CD4-positive, alpha-beta T cell treated with Interleukin-4 for 4 hours (primary cell): ENCODE measurements at places on chromosomes 7 and 10.

DNA sequence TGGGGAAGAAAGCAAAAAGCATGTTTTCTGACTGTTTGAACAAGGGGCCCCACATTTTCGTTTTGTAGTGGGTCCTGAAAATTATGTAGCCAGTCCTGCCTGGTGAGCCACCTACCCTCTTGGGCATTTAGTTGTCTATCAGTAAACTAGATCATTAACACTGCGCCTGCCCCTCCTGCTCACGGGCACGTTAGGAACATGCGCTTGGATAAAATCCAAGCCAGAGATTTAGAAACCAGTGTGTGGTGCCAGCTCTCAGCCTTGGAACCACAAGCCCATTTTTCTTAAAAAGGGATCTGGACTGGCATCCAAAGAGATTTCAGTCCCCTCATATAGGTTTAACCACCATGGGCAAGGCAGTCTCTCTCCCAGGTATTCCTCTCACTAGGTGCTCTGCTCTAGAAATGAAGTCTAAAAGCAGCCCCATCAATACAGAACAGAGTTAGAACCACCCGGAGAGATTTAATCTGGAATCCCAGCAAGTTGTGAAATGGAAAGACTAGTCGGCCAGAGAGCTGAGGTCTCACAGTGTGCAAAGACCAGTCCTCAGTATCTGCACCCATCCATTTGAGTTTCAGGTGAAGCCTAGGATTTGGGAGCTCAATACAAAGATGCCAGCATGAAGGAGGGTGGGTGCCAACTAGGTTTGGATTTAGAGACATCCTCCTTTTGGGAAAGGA is 123.9 kb upstream of the TCF7L2 start:
- DNase-seq, result no peak

DNA sequence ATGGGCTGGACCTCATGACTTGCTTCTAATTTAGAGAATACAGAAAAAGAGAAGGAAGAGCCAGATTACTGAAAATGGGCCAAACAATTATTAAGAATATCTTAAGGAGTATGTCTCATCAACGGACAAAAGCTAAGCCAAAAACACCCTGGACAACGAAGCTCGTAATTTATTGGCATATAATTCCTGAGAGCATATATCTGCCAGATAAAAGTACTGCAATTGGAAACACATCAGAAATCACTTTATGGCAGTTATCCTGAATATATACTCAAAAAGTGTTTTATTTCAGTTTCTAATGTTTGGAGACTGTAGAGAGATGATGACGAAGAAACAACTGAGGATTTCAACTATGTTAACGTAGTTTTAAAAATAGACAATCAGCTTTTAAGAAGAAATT is 211.8 kb downstream of the CSTF2T start:
- DNase-seq, result no peak

DNA sequence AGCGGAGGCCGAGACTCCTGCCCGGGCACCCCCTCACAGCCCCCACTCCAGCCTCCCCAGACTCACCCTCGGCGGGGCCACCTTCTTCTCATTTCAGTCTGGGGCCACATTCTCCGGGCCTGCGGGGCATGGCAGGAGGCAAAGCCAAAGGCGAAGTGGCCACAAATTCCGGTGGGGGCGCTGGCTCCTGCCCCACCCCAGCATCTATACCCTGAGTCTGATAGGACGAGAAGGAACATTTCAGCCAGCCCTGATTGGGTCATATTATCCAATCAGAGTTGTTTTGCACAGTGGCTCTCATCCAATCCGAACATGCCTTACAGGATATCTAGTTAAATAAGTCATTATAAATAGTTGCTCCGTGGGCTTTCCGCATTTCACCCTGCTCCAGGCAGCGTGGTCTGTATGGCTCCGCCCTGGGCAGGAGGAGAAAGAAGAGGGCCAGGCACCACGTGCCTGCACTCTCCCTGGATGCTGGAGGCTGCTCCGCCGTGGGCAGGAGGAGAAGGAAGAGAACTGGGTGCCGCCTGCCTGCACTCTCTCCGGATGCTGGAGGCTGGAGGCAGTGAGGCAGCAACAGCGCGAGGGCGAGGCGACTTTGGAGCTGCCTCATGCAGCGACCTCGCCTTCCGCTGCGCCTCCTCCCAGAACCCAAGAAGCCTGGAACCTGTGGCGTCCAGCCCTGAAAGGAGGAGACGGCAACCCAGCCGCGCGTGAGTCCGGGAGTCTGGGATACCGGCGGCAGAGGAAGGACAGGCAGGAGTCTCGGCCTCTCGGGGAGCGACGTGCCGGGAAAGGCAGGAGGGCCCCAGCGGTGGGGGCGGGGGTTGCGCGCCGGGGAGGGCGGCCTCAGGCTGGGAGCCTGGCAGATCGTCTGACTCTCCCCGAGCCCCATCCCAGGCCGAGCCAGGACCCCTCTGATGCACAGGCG is 162.9 kb downstream of the ZNF33B start:
- no peak for DNase-seq

DNA sequence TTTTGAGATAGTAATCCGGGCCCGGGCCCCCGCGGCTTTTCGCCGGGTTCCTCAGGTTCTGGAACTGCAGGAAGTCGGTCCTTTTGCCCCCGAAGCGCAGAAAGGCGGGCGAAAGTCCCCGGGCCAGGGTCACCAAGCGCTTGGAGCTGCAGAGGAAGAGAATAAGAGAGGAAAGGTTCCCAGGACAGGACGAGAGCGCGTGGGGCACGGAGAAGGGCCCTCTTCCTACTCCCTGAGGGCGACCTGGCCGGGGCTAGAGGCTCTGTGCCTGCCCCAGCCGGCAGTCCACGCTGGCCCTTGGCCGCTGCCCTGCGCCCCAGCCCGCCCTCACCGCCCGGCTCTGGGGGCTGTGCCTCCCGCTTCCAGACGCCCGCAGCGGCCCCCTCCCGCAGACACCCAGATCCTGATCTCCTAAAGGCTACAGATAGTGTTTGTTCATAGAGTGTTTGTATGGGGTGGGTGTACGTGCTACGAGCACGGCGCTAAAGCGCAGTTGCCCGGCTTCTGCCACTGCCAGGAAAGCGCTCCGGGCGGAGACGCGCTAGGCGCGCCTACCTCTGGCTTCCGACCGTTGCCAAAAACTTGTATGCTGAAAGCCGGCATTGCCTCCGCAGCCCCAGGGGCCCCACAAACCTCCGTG is 3.2 kb downstream of the HPSE2 start:
- DNase-seq, result no peak

- DNase-seq, result no peak
These were observed 407.1 kb downstream of the LRMDA start for GRCh38 chr10:75838486-75838885.

- DNase-seq, result no peak
These were observed 131.8 kb upstream of the GNAI1 start for GRCh38 chr7:80002865-80003264.

- no peak for DNase-seq
These were observed 25.8 kb upstream of the ZRANB1 start for GRCh38 chr10:124916098-124916584.

DNA sequence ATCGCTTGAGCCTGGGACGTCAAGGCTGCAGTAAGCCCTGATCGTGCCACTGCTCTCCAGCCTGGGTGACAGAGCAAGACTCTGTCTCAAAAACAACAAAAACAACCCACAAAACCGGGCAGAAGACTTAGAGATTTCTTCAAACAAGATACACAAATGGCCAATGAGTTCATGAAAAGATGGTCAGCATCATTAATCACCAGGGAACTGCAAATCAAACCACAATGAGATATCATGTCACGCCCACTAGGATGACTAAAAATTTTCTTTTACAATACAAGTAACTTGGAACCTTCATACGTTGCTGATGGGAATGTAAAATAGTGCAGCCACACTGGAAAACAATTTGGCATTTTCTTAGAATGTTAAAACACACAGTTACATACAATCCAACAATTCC is 77.3 kb upstream of the GRID1 start:
- DNase-seq, result no peak

- peak; percentile 12 for DNase-seq
These were observed 1037.1 kb downstream of the GATA3 start for GRCh38 chr10:9091530-9092093.

- DNase-seq, result no peak
These were observed 90.3 kb upstream of the NPS start for GRCh38 chr10:127458829-127459228.

DNA sequence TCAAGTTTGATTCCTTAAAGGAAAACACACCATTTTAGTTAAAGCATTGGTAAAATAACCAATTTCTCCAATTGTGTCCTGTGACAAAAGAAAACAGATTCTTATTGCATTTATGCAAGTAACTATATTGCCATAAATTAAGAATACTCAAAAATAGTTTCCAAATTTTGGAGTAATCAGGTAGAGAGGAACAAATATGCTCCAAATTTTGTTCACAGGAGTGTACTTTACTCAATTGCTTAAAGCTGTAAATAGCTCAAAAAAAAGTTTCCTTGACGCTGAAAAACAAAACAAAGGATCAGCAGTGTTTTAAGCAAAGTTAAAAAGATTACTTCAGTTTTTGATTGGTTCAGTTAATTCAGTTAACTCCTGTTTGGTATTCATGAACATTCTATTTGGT is 52.2 kb upstream of the INHBA start:
- no peak for DNase-seq

- DNase-seq, result no peak
These were observed 38.1 kb downstream of the GDI2 start for GRCh38 chr10:5774987-5775620.

DNA sequence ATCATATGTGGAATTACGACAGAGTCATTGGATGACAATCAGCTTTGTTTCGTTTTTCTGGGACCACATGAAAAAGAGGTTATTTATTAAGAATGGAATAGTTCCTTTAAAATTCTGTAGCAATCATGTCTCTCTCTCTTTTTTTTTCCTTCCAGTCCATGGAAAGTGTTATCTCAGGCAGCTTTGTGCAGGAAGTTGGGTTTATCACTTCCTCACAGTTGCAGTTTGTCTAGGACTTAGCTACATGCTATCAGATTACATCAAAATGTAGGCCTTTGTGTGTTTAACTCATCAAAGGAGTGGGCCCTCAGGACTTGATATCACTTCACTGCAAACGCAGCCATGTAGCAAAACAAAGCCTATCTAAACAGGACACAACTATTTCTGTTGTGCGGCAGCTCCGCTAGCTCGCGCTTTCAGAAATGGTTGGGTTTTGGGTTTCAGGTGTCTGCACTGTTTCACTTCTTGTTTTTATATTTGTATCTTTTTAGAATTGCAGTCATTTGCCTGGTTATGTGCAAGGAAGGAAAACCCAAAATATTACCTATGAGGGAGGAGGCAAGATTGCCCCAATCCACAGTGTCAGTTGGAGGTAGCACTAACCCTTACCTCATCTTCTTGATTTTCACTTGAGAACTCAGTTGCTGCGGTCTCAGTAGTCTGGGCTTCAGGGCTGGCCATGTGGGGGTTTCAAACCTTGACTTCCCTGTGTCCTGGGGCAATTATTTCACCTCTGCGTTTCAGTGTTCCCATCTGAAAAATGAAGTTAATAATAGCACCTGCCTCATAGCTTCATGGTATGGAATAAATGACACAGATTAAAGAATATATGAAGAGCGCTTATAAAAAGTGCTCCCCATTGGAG is 66.7 kb downstream of the HHEX start:
- no peak for DNase-seq

- no peak for DNase-seq
These were observed 149.5 kb upstream of the SVIL start for GRCh38 chr10:29784175-29784773.

GRCh38 chr7:122974229-122974628 is 21.3 kb downstream of the TAS2R16 start:
- DNase-seq, result no peak

- DNase-seq, result no peak
These were observed 87.4 kb downstream of the FAM107B start for GRCh38 chr10:14687340-14687739.

DNA sequence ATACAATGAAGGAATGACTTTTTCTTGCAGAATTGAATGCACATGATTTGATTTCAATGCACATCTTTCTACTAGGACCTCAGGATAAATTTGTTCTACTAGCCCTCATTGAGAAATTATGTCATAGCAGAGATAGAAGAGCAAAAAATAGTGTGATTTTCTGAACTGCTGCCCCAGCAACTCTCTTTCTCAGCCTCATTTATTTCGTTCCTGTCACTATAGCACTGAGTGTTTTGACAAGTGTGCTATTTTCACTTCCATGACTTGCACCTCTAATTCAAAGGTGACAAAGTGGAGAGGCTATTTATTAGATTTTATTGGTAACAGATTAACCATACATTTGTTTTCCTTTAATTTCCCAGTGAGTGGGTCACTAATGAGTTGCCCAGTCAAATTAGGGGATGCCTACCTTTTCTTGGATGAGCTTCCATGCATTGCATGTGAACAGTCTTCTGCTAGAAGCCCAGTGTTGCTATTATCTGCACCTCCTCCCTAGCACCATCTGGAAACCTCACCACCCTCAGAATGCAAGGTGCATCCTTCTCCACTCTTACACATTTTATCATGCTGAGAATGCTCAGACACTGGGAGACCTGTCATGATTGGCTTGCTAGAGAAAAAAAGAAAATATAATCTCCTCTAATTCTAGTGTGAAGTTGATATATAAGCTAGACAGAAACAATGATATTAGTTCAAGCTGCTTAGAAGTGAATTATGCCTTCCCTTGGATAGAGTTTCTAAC is 119.6 kb upstream of the CTTNBP2 start:
- DNase-seq, result no peak

- no peak for DNase-seq
These were observed 115.0 kb upstream of the ZNF438 start for GRCh38 chr10:31146491-31147209.

DNA sequence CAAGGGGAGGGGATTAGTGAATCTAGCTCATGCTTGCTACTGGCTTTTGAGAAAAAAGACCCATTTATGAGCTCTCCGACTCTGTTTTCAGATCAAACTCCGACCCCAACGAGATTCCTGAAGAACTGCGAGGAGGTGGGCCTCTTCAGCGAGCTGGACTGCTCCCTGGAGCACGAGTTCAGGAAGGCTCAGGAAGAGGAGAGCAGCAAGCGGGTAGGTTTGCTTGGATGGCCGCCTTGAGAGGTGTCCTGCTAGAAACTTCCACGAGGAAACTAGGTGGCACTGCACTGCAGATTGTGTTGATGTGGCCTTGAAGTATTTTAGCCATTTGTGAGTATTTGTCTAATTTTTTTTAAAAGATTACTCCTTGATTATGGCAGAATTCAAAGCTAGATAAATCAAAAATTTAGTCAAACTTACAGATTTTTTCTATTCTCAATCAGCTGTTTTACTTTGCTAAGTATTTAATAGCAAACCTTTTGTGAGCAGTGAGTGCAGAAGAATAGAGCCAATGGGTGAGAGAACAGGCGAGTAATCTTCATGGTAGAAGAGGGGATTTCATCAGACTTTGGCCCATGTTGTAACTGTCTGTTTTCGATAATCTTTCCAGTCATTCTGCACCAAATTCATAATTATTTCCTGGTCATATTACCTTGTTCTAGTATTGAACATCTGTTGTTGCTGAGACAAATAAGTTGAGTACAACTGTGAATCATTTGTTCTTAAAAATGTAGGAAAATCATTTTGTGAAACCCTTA is 95.4 kb downstream of the CREB5 start:
- no peak for DNase-seq
